NCI-H187 treated with DMSO at 0.1 percent for 48 hours (cell line): ENCODE measurements at places on chromosomes 1 and 21.

GRCh38 chr1:92831368-92831761 is 475 bp upstream of the RPL5 start:
- DNase-seq: no peak

DNA sequence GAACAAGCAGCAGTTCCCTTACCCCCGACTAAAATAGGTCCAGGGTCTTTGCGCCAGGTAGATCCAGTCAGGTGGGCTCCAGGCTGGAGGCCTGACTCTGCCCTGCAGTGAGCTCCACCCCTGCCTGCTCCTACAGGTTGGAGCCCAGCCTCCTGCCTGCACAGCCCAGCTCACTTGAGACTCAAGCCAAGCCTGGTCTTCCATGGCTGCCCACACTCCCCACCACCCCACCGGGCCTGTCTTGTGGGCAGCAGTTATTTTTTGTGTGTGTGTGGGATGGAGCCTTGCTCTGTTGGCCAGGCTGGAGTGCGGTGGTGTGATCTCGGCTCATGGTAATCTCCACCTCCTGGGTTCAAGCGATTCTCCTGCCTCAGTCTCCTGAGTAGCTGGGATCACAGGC is 28.5 kb downstream of the RAP1GAP start:
- no peak for DNase-seq

DNA sequence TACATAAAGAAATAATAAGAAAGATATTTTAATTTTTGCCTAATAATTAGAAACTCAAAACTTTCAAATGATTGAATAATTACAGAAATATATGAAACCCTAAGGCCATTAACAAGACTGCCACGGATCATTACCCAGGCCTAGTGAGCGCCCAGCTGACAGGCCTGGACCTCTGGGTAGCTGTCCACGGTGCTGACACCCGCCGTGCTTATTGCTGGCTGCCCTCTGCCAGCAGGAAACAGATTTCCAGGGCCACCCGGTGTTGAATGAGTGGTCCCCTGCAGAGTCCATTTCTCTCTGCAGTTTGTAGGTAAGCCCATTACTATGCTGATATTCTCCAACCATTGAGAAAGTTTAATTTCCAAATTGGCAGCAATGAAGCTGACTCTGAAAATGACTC is 254.4 kb upstream of the GJB5 start:
- DNase-seq: no peak

GRCh38 chr21:44548922-44549321 is 2.4 kb downstream of the KRTAP10-2 start:
- no peak for DNase-seq

GRCh38 chr1:84301004-84301784 is at the start of gene SAMD13:
Gene SAMD13, plus strand, starts transcription at chr1:84301708. Its CDS starts 1,527 bp downstream, at chr1:84303235.
- peak; percentile 38 for DNase-seq

- DNase-seq: no peak
Observed at GRCh38 chr21:30434033-30434631, 4.1 kb downstream of the KRTAP13-4 start.

- DNase-seq: no peak
Observed at GRCh38 chr1:25806418-25806817, 6.4 kb downstream of the SELENON start.

GRCh38 chr1:8133190-8133589 is 107.1 kb upstream of the ERRFI1 start:
- no peak for DNase-seq

DNA sequence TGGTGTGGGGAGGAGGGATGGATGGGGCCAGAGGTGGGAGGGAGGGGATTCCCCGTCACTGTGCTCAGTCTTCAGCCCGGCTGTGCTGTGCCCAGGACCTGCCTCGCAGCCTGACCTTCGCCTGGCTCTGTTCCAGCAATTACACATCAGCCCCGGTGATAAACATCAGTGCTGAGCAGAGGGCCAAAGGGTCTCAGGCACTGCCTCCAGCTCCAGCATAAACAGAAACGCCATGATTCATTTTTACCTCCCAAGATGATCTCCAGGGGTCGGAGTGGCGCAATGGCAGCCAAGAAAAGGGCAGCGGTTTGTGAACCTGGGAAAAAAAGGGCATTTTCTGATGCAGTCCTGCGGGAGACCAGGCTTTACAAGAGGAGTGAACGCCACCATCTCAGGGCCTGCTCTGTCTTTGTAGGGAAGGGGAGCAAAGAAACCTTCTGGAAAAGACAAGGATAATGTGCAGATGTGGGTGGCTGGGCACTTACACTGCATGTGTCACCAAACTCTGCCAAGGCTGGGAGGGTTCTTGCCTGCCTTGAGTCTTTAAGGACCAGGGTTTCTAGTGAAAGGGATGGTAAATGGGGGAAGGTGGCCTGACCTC is 28.1 kb downstream of the SHISA4 start:
- no peak for DNase-seq

- no peak for DNase-seq
Observed at GRCh38 chr1:108569097-108569728, 9.3 kb downstream of the EEIG2 start.

DNA sequence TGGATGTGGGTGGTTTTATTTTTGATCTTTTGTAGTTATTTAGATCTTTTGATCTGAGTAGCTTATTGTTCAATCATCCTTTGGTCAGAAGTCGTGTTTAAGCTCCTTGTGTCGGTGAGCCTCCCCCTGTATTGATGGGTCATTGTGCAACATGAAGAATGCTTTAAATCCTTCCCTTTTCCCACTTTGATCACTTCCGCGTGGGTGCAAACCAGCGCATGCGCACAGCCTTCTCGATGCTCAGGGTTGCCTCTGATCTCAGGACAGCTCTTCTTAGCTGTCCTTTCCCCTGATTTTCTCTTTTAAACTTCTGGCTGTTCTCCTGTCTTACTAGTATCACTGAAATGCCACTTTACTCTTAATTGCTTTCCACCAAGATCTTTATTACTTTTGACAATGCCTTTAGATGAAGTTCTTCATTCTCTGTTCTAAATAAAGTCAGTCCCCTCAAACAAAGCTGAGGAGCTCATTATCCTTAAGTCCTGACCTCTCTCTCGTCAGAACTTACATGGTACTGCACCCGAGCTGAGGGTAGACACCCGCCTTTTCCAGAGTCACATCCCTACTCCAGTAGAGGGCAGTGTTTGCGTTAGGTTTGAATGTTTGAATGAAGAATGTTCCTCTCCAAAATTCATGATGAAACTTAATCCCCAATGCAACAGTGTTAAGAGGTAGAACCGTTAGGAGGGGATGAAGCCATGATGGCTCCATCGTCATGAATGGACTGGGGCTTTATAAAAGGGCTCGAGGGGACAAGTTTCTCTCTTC is 547.9 kb upstream of the TMPRSS15 start:
- DNase-seq: no peak

GRCh38 chr1:165265196-165265838 is 91.2 kb downstream of the LMX1A start:
- DNase-seq: no peak

DNA sequence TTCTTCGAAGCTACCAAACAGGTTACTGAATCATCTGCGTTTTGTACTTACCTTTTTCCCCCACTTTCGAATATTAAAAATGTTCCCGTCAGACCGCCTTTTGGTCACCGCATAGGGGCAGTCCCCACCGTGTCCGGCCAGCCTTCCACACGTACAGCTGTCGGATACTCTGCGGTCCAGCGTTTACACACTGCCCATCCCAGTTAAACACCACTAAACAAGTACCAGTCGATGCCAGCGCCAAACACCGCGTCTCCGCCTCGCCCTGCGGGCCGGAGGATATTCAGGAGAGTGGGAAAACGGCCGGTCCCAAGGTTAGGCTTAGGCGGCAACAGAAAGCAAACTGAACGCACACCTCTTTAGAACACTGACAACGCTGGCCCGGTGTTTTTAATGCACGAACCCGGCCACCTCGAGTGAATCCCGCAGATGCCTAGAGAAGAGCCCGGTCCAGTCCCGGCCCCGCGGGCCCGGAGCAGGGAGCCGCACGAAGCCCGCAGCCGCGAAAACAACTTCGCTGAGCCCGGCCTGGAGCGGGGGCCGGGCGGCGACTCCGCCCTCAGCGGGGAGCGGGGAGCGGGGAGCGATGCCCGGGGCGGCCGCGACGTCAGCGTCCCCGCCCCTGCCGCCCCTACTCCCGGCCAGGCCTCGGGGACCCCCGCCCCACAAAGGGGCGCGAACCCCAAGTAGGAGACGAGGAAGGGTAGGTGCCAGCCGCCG is 730 bp upstream of the PHF13 start:
- no peak for DNase-seq

DNA sequence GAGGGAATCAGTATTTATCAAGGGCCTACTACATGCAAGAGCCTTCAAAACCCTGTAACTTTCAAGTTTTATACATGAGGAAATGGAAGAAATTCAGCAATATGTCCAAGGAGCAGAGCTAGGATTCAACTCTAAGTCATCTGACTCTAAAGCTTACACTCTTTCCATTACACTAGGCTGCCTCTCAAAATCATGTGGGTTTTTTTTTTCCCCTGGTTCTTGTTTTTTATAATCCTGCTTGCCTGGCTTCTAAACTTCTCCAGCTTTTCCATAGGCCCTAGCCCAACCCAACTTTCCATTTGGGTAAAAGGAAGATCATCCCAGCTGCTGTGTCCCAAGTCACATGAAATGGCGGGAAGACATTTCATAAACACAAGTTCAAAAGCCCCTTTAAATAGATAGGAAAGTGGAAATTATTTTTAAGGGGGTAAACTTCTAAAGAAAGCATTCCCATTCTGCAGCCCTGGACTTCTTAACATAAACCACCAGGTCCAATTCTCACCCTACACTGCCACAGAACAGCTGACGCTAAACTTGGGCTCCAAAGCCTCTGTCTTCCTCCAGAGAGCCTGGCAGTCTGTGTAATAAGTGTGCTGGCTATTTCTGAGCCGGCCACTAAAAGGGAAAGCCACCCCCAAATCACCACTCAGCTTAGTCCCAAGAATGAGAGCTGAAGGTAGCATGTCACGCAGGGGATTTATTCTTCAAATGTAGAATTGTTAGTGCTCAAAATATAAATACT is 46.9 kb downstream of the ITPKB start:
- DNase-seq: no peak

GRCh38 chr1:77356136-77356535 is 74.3 kb downstream of the AK5 start:
- DNase-seq: no peak

DNA sequence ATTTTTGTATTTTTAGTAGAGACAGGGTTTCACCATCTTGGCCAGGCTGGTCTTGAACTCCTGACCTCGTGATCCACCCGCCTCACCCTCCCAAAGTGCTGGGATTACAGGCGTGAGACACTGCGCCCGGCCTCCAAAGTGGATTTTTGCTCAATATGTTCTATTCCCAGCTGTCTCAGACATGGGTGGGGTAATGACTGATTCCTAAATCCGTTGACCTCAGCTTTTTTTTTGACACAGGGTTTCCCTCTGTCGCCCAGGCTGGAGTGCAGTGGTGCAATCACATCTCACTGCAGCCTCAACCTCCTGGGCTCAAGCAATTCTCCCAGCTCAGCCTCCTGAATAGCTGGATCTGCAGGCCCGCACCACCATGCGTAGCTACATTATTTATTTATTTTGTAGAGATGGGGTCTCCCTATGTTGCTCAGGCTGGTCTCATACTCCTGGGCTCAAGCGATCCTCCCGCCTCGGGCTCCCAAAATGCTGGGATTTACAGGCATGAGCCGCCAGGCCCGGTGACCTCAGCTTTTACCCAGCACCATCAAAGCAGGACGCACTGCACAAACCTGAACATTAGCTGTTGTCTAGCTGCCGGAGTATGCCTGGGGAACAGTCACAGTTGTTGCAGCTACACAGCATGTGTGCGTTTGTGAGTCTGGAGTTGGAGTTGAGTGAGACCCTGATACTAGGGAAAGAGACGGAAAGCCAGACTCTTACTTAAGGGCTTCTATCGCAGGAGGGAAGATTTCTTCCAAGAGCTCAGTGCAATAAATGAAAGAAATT is 43.7 kb upstream of the PSEN2 start:
- no peak for DNase-seq

GRCh38 chr21:42102526-42102925 is 31.4 kb downstream of the UMODL1 start:
- DNase-seq: no peak

- DNase-seq: no peak
Observed at GRCh38 chr21:44666401-44667320, at the start of gene KRTAP12-2. Gene KRTAP12-2, minus strand, starts transcription at chr21:44666927. Its CDS starts 41 bp downstream, at chr21:44666886.

GRCh38 chr1:225695578-225696337 is 42.8 kb upstream of the ENAH start:
- no peak for DNase-seq

DNA sequence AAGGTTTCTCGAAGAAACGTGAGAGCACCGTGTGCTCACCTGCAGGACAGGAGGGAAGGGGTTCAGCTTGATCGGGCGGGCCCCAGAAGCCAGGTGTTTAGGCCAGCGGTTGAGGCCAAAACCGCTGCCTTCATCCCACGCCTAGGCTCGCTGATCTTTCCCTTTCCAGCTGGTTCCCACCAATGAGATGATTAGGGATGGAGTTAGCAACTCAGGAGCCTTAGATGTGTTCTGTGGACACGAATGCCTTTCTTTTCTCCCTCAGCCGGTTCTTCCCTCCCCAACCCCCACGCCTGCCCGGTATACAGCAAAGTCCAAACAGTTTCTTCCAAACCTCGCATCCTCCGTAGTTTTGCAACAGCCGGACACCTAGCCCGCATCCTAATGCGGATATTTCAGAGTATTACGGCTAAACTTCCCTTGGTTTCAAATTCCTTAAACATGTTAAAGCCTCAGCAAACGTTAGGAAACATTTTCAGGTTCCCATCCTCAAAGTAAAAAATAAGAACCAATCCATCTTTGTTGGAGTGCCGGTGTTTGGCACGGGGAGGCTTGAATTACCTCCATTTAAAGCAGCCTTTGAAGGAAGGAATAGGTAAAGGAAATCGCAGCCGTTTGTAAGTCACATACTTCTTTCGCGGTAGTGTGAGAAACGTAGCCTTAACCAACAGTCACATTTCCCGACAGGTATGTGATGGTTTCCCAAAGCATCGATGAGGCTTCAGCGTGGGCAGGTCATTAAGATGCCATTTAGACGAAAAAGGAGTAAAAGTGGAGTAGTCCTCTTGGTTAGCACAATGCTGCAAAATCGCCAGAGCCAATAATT is 1.1 kb downstream of the LRRC8C start:
- no peak for DNase-seq

- no peak for DNase-seq
Observed at GRCh38 chr1:192940658-192941057, 118.5 kb downstream of the UCHL5 start.

- DNase-seq: no peak
Observed at GRCh38 chr1:177825276-177825901, 144.5 kb downstream of the SEC16B start.
